ENCODE measurements at places on chromosomes 16 and 17.

DNA sequence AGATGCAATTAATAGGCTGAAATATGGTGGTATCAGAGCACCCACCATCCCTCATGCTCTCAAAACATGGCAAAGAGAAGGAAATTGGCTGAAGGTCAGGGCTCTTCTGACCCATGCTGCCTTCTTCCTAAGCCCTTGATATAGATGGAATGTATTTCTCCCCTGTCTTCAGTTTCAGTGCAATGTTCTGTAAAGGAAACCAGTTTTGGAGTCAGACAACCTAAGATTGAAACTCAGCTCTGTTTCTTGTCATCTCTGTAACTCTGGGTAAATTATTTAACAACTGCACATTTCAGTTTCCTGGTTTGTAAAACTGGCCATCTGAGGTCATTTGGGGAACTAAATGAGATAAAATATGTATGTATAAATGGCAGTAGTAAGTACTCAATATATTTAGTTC is 243.9 kb downstream of the CA10 start:
- no peak for DNase-seq

DNA sequence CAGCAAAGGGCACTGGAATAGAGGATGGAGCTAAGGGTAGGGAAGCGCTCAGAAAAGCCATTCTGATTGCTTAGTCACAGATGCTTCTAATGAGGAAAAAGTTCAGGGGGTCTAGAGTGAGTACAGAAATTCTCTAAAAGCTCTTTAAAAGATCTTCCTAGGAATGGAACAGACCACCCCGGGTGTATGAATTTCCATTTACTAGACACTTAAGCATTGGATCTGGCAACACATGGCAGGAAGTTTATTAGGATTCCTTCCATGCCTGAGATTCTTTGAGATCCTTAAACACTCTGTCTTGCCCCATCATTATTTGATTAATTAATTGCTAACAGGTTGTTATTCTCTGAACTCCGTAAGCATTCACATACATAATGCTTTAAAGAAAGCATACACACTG is 8.5 kb downstream of the KRTAP9-7 start:
- no peak for DNase-seq

DNA sequence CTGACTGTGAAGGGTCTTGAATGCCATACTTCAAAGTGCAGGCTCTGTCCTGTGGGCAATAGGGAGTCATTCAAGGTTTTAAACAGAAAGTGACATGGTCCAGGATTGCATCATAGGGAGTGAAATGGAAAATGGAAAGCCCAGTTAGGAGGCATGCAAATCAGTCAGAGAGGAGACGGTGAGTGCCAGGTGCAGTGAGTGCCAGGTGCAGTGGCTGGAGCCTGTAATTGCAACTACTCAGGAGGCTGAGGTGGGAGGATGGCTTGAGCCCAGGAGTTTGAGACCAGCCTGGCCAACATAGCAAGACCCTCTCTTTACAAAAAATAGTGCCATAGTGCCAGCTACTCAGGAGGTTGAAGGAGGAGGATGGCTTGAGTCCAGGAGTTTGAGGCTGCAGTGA is 35.2 kb upstream of the SIAH1 start:
- DNase-seq, result no peak

DNA sequence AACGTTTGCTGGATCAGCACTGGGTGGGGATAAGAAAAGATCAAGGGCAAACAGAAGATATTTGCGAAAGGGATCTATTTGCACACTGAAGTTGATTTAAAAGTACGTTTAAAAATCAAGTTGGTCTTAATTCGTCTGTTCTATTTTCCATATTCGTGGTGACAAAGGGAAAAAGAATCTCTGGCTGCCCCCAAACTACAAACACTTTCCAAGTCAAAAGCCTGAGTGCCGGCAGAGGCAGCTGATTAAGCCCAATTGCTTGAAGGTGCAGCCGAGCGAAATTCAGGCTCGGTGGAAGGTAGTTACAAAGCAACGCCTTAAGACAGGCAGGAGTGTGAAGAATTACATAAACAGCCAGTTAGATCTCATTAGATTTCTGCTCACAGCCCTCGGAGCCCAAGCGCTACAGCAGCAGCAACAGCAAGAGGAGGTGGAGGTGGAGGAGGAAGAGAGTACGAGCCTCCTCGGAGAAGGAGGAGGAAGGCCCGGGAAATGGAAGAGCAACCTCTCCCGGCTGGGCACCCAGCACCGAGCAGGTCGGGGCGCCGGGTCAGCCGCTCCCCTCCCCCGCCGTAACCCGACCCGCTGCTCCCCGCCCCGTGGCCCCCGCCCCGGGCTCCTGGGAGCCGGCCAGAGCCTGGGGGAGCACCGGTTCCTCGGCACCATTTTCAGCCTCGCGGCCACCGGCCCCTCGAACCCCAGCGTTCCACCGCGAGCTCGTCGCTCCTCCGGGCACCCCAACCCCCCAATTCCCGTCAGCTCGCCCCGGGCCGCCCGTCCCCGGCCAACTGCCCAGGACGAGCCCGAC is 890 bp downstream of the TOB1 start:
- peak; percentile 40 for DNase-seq

- no peak for DNase-seq
Measured at GRCh38 chr16:181565-182021, 1.3 kb downstream of the HBQ1 start.

Data from T follicular helper cell (primary cell).